ENCODE measurements at places on chromosomes 6 and 20.

- no peak for DNase-seq
These were observed 99.0 kb downstream of the TAF4 start for GRCh38 chr20:61966492-61967244.

DNA sequence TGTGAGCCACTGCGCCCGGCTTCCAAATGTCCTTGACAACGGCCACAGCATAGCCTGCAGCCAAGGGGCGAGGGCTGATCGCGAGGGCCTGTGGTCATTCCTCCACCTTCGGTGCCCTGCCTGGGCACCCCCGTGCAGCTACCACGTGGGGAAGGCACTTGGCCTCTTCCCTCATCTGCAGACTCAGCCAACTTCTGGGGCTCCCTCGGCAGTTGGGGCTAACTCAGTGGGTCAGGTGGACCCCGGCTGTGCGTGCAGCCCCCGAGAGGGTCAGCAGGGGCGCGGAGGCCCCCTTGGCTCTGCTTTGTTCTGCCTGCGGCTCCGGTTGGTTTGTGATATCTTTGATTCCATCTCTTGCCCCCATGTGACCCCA lies 52.9 kb upstream of the BHLHE23 start:
- no peak for DNase-seq

- no peak for DNase-seq
These were observed 77.1 kb downstream of the SLC2A10 start for GRCh38 chr20:46786566-46786965.

DNA sequence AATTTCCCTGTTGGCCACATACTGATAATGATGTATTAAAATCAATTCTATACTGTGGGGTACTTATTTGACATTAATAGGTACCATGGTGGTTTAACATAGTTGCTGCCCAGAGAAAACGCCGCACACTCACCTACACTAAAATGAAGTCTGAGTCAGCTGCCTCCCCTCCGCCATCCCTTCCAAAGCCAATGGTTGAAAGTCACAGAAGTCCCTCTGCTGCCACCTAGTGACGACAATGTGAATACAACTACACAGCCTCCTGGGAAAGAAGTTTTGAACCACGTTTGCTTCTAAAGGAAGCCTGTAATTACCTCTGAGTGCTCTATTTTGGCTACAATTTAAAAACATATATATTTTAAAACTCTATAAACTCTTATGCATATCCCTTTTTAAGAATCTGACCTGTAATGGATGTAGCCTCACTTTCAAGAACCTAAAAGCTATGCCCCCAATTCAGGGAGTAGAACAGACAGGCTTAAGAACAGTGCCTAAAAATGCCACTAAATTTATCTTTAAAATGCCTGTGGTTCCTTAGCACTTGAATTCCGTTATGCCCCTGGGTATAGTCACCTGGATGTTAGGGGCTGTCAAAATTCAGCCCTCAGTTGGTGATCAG lies 20.6 kb upstream of the ECI2 start:
- DNase-seq = peak; percentile 84

- DNase-seq = no peak
These were observed 41.2 kb downstream of the C6orf132 start for GRCh38 chr6:42101186-42101657.

DNA sequence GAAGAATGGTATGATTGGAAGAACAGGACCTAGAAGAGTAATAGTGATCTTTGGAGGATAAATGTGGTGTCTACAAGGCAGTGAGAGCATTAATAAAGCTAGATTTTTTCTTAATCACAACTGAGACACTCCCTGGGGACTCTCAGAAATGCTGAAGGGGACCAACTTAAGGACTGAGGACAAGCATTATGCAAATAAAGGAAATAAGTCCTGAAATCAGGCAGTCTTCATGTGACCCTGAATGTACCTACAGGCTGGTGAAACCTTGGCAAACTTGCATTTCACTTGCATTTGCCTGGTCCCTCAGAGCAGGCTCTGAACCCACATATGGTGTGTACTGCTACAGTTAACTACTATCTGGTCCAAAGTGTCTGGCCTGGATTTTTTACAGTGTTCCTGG lies 19.3 kb upstream of the TTK start:
- no peak for DNase-seq

GRCh38 chr20:48864254-48864653 lies 36.5 kb upstream of the PREX1 start:
- DNase-seq = no peak

DNA sequence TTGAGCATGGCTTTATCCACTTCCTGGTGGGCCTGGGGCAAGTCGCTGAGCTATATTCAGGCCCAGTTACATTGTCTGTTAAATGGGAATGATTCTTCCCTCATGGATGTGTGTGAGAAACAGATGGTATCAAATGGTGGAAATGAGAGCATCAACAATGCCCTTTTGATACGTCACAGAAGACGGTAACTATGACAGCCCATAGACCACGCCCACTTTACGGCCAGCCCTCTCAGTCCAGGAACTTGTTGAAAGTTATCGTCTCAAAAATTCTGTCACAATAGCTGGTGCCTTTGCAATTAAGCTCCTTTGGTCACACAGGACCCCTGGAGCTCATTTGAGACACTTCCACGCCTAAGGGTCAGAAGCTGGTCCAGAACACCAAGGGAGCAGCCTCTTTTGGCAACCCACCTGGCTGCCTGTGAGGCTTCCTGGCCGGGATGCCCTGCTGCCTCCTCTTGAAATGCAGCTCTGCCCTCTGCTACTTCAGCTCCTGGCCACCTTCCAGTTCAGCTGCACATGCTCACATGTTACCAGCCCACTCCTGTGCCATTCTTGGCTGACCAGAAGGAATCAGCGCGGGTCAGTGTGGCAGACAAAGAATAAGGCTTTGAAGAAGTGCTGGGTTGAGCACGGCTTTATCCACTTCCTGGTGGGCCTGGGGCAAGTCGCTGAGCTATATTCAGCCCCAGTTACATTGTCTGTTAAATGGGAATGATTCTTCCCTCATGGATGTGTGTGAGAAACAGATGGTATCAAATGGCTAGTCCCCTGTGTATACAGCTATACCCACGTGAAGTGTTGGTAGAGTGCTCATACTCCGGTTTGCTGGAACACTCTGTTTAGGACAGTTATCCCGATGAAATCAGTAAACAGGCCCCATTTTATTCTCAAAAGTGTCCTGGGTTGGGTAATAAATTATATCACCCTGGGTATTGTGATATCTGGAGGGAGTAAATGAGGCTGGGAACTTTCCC lies 199.2 kb upstream of the SUPT3H start:
- DNase-seq = no peak

GRCh38 chr6:121837545-121838229 lies 402.2 kb downstream of the GJA1 start:
- no peak for DNase-seq

GRCh38 chr20:43681991-43682410 lies 15.1 kb downstream of the MYBL2 start:
- peak; percentile 87 for DNase-seq

GRCh38 chr6:43328528-43328927 lies 19.9 kb upstream of the CRIP3 start:
- DNase-seq = no peak

DNA sequence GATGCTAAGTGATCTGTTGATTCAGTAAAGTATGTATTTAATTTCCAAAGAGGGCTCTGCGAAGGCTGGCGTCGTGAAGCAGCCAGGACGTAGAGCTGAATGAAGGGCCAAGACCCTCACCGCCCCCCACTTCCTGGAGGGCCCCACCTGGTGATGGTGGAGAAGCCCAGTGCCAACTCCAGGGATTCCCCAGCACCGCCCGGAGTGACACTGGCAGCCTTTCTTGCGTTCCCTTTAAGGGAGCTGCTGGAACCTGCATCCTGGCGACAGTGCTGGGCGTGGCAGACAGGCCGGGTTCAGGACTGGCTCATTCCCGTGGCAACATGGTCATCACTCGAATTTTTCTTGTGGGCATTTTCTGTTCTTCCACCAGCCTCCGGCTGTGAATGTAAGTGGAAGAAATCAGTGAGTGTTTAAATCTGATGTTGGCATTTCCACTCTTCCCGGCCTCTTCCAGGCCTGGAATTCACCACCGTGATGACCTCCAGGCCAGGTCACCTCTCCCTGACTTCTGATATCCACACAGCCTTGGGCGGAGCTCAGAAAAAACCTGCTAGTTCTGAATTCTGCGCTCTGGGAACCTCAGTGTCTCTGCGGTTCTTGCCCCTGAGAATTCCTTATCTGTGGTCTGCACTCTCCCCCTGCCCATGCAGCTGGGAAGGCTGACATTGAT lies 57.4 kb upstream of the DACT2 start:
- no peak for DNase-seq

DNA sequence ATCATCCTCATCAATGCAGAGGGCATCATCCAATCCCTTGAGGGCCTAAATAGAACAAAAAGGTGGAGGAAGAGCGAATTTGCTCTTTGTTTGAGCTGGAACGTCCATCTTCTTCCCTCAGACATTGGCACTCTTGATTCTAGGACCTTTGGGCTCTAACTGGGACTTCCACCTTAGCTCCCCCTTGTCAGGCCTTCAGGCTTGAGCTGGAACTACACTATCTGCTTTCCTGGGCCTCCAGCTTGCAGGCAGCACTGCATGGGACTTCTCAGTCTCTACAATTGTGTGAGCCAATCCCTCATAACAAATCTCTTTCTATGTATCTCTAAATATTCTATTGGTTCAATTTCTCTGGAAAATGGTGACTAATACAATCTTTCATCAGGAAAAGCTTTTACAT lies 155.4 kb downstream of the MCHR2 start:
- no peak for DNase-seq

DNA sequence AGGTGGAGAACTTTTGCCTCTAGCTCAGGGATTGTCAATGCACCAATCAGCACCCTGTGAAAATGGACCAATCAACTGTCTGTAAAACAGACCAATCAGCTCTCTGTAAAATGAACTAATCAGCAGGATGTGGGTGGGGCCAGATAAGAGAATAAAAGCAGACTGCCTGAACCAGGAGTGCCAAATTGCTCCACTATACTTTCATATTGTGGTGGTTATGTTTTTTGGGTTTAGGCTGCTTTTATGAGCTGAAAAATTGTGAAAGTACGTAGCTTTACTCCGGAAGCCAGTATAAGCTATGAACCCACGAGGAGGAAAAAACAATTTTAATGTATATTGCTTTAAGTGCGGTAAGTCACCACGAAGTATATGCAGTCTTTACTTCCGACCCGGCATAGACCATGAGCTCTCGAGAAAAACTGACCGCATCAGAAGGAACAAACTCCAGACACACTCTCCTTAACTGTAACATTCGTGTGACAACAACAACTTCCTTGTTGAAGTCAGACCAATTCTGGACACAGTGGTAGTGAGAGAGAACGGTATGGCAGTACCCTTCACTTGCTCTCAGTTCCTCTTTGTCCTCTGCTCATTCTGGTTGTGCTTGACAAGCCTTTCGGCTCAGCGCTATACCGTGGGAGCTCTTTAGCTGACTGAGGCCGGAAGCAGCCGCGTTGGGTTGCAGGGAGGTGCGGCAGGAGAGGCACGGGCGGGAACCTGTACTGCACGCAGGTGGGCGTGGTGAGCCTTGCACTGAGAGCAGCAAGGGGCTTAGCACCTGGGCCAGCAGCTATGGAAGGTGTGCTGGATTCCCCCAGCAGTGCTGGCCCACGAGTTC lies 81.9 kb upstream of the E2F3 start:
- peak; percentile 24 for DNase-seq

- DNase-seq = peak; percentile 1
These were observed 96.3 kb downstream of the RFPL4B start for GRCh38 chr6:112443179-112444065.

DNA sequence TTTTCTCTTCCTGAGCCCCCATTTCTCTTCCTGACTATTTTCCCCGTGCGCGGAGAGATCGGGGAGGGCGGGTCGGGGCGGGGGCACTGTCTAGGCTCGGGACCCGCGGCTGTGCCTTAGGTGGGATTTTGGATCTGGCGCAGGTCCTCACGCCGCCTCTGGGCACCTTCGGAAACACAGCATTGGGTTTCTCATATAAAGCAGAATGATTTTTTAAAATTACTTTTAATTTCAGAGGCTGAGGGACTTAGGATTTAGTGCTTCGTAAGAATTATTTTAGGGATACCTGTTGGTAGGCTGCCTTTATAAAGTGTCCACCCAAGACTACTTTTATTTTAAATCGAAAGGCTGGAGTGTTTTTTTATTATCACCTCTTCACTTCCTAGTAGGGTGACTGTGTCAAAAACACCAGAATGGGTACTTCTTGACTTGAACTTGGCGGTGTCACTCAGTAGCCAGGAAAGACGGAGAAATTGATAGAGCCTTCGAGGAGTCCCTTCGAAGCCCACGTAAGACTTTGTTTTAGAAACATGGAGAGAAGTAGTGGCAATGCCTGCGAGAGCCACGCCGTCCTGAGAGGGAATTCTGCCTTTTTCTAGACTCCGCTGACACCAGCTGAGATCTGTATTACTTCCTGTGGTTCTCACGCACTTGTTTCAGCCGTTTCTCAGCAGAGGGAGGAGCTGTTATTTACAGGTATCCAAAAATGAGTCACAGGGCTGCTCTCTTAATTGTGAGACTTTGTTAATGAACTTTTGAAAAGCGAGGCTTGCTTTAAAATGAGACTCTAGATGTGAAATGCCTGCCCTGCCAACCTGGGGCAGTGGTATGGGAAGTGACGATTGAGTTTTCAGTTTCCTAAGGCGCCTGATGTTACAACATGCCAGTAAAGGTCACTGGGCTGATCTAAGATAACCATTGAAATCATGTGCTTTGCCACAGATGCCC lies 667 bp downstream of the STX11 start:
- DNase-seq = peak; percentile 49

- no peak for DNase-seq
These were observed 6.1 kb downstream of the DOP1A start for GRCh38 chr6:83073615-83074014.

- no peak for DNase-seq
These were observed 20.8 kb downstream of the DAAM2 start for GRCh38 chr6:39812853-39813533.

GRCh38 chr6:17007749-17008148 lies 94.1 kb upstream of the STMND1 start:
- DNase-seq = no peak

- no peak for DNase-seq
These were observed 134.5 kb downstream of the CDH26 start for GRCh38 chr20:60092729-60093128.

DNA sequence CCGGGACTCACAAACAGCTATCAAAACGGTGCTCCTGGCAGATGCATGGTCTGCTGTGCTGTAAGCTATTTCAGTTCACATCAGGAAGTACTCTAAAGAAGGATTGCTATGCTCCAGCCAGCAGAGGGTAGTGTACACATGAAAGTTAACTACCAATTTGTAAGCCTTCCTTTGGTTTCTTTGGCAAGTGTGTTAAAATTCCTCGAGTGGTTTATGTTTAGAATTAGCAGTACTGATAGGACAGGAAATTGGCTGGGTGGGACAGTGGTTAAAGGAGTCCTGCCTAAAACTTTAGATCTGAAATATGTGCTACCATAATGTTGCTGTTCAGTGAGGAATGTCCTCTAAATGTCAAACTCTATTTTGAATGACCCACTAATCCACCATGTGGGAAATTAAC lies 47.4 kb downstream of the TRMT11 start:
- peak; percentile 71 for DNase-seq

DNA sequence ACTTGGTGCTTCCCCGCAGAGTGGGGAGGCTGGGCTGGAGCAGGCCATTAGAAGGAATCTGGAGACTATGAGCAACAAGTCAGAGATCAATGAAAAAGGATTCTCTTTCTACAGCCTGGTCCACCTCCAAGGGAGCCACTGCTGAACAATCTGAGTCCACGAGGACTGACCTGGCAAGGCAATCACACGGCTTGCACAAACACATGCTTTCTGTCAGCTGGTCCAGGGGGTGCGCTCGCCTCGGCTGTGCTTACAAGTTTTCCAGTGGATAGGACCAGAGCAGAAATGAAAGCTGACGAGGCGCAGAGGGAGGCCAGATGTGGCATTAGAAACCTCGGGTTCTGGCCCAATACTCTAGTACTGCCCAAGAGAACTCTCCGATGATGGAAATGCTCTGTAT lies 18.1 kb downstream of the KCNK5 start:
- no peak for DNase-seq

GRCh38 chr6:69527921-69528476 lies 268.8 kb downstream of the LMBRD1 start:
- DNase-seq = no peak
